Activated CD4-positive, alpha-beta T cell treated with anti-CD3 and anti-CD28 coated beads, Interleukin-2, amount 50 U/mL, for 24 hours (primary cell): ENCODE measurements at places on chromosomes 7 and 10.
A peak's percentile ranks its signal among the peaks of the same experiment; 100 is the strongest.

DNA sequence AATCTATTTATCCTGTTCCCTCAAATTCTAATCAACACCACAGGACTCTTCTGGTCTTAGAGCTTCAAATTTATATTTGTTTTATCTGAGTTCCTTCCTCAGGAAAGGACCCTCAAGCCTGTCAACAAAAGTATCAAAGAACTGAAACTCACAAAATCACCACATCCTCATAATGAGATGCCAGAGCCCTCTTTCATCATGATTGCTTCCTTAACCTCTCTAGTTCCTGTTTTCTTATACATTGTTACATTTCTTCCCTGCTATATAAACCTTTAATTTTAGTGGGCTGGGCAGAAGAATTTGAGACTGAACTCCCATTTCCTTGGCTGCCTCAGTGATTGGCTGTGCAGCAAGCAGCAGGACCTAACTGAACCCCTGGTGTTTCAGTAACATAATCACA lies 189.7 kb downstream of the ZNF248 start:
- no peak for DNase-seq

DNA sequence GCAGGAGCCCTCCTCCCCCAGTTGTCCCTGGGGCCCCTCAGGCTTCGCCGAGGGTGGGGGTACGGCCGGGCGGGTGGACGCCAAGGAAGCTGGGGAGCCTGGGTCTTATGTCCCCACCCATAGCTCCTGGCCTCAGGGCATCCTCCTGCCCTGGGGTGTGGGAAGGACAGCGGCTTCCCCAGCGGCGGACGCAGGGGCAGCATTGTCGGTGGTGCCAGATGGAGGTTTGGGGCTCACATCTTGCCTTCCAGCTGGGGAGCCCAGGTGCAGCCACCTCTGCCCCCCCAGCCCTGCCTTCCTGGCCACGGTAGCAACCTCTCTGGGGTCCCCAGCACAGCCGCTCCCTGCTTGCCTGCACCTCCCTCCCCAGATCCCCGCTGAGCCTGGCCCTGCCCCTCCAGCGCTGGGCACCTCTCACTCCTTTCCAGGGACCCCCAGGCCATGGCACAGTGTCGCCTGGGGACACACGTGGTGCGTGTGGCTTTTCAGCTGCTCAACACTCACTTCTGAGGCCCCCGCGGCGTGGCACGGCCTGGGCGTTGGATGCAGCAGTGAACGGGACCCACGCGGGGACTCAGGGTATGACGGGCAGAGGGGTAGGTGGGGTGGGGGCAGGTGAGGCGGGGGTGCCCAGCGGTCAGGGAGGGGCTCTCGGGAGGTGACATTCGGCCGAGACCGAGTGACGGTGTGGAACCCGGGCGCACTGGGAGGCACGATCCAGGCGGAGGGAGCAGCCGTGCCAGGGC lies 53.1 kb downstream of the UNCX start:
- DNase-seq, result no peak

- no peak for DNase-seq
Observed at GRCh38 chr7:152495867-152496266, 60.1 kb upstream of the KMT2C start.

GRCh38 chr7:47596502-47597202 lies 14.7 kb upstream of the TNS3 start:
- DNase-seq, result no peak

DNA sequence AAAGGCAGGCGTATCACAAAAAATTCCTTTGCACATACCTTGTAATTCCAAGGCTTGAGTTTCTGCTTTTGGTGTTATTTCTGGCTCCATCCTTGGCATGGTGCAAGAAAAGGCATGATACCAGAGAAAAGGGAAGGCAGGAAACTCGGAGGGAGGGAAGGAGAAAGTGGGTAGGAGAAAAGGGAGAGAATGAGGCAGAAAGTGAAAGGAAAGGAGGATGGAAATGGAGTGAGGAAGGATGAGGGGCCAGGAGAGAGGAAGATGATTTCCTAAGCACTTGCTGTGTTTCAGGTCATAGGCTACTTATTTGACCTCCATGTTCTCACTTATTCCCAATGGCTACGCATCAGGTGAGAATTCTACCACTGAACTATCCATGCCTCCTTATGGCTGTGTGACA lies 110.8 kb upstream of the JCAD start:
- DNase-seq, result no peak

- DNase-seq, result no peak
Observed at GRCh38 chr7:113698556-113699220, 220.1 kb downstream of the PPP1R3A start.

GRCh38 chr10:79140855-79141254 lies 72.1 kb downstream of the ZMIZ1 start:
- no peak for DNase-seq

- DNase-seq, result no peak
Observed at GRCh38 chr10:117450940-117451339, 75.7 kb upstream of the PDZD8 start.

GRCh38 chr10:19592276-19592675 lies 224.0 kb upstream of the PLXDC2 start:
- no peak for DNase-seq

- DNase-seq, result no peak
Observed at GRCh38 chr7:47211519-47211973, 370.4 kb downstream of the TNS3 start.

- no peak for DNase-seq
Observed at GRCh38 chr7:121440857-121441503, 44.9 kb upstream of the FAM3C start.

DNA sequence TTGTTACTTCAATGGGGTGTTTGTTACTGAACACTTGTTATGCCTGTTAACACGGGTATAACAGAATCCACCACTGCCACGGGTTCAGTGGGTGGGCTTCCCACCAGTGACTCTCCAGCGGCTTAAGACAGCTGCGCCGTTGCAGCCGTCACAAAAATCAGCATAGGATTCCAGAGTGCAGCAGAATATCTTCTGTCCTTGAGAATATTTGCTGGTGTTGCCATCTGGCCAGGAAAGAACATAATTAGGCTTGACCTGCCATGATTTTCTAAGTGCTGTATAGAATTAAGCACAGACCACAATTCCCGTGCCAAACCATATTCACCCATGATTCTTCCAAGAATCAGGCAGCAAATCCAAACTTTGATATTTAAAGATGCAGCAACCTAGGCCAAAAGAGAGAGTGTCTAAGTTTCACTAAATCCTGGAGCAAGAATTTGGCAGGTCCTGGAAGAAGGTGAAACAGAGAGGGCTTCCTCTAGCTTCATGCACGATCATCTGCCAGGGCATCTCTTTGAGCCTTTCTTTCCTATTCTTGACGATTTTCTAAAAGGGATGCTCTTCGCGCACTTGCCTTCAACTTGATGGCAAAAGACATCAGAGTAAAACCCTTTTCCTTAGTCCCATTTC lies 95.0 kb downstream of the FRMD4A start:
- no peak for DNase-seq

- no peak for DNase-seq
Observed at GRCh38 chr7:104536956-104537355, 208.6 kb downstream of the LHFPL3 start.

DNA sequence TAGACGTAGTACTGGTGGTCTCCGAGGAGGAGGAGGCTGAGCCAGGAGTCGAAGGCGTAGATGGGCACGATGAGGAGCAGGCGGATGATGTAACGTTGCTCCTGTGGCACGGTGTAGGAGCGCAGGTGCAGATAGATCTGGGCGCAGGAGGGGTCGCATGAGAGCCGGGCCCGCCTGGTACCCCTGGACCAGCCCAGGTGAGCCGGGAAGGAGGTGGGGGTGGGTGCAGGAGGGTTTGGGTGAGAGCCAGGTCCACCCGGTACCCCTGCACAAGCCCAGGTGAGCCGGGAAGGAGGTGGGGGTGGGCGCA lies 5.2 kb downstream of the TMEM184A start:
- no peak for DNase-seq

DNA sequence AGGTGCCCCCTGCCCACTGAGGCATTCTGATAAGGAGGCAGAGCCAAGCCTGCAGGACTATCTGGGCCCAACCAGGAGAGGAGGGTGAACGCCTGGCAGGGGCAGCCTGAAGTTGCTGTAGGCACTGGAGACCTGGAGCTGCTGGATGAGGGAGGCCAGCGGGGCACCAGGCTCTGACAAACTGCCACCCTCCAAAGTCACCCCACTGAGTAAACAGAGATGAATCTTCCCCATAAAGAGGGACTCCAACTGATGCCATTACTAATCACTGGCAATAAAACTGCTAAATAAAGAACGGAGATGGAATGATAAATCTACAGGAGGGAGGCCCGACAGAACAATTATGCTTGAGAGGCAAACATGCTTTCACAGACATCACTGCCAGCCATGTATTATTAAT lies 44.2 kb downstream of the DRGX start:
- DNase-seq, result no peak

DNA sequence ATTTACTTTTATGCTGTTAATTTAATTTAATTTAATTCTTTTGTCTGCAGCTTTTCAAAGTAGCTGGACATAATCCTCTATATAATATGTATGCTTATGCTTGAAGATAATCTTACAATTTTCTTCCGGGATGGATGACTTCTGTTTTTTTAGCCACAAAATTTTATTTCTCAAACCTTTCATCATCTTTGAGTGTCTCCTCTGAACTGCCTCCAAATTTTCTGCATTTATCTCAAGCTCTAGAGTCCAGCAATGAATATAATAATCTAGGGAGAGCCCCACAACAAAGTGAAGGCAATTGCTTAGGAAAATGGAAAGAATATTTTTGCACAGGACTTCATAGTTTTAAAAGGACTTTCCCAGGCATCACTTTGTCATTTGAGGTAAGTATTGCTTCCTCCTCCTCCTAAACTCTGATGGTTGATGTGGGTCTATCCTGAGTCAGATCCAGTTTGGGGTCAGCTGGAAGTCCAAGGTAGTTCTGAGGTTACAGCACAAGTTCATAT lies 53.7 kb upstream of the FAM3C start:
- no peak for DNase-seq

GRCh38 chr7:107207459-107207858 lies 38.7 kb downstream of the HBP1 start:
- DNase-seq, result no peak

GRCh38 chr10:14618674-14619073 lies 156.0 kb downstream of the FAM107B start:
- no peak for DNase-seq

- no peak for DNase-seq
Observed at GRCh38 chr10:6404127-6405072, 175.7 kb downstream of the PRKCQ start.

DNA sequence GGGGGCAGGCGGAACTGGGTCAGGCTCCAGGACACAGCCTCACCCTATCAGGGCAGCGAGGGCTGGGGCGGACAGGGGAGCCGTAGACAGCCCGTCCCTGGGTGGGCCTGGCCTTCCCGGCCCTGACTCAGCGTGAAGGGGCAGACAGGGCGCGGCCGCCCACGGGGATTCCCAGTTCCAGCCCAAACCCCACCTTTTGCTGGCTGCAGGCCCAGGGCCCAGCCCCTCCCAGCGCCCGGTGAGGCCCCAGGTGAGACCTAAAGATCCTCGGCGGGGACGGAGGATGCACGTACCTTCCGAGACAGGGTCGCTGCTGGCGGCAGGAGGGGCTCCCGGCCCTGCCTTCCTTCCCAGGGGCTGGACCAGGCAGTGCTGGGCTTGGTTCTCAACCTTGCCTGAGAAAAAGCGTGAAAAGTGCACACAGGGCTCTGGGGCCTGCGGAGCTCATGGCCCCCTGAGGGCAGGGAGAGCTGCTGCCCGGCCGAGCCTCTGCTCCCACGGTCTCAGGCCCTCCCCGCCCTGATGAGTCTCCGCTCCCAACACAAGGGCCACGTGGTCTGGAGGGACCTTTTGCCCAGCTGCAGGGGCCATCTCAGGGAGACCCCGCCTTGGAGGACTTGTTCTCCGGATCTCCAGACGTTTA lies 43.9 kb upstream of the DNAJB6 start:
- DNase-seq, result no peak

- DNase-seq, result no peak
Observed at GRCh38 chr10:63267414-63268148, 134.5 kb downstream of the NRBF2 start.

GRCh38 chr7:71290452-71290851 lies 158.5 kb downstream of the GALNT17 start:
- DNase-seq, result no peak

GRCh38 chr7:107660381-107661080 lies at the start of gene SLC26A4:
Gene SLC26A4, plus strand, starts transcription at chr7:107660828. Its CDS starts 814 bp downstream, at chr7:107661642.
- DNase-seq, result peak; percentile 13

DNA sequence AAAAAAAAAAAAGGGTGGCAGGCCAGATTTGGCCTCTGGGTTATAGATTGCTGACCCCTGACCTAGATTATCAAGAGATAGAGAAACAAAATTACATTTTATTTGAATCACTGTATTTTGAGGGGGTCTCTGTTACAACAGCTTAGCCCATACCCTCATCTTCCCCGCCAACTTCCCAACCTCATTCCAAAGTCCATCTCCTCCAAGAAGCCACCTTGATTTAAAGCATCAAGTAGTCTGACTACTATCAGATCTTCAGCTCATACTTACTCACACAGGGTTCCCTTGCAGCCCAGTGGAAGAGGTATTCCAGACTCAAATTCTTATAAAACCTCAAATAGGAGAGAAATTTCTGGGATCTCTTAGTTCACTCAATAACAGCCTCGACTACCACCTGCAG lies 20.4 kb downstream of the ZC3HAV1 start:
- no peak for DNase-seq

DNA sequence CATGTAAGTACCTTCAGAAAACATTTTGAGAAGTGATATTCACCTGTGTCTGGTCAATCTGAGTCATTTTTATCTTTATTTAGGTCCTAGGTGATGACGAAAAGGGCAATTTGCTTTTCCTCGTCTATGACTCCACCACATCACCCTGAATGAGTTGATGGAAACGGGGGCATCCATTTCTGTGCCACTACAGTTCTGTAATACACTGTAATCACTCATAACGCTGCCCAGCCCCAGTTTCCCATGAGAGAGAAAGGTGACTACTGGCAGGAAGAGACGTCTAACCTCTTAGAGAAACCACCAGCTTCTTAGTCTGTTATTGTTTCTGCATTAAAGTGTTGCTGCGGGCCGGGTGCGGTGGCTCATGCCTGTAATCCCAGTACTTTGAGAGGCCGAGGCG lies 205.3 kb upstream of the MKLN1 start:
- no peak for DNase-seq

GRCh38 chr10:105358911-105359310 lies 717.8 kb downstream of the SORCS3 start:
- DNase-seq, result no peak
